ENCODE measurements at places on chromosomes 7 and 10.

GRCh38 chr7:226281-226895, 34.0 kb downstream of the FAM20C start:
- DNase-seq: no peak

DNA sequence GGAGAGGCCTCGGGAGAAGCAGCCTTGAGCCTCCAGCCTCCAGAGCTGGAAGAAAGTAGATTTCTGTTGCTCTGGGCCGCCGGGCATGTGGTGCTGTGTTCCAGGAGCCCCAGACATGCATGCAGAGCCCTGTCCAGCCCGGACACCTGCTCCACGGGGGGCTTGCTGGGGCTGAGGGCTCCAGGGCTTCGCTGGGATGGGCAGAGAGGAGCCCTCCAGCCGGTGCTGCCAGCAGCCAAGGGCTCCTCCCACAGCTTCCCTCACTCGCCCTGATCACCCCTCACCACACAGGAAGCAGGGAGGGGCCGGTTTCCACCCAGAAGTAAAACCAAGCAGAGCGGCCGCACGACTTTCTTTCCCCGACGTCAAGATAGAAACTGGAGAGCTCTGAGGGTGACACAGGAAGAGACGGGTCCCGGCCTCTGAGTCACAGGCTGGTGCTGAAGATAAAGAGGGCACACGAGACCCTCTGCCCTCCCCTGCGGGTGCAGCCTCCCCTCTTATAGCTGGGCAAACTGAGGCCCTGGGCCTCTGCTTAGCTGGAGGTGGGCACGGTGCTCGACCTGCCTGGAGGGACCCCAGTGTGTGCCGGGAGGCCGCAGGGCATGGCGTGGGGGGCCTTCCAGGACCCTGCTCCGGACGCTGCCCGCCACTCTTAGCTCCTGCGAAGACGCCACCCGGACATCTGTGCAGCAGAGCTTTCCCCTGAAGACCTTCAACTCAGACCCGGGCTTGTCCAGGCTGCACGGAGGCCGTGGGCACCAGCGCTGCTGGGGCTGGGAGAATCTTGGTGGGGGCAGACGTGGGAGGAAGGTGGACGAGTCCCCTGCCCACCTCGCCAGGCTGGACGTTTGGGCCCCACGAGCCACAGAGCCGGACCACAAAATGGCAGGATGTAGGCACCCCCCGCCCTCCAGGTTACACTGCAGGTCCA, 31.1 kb downstream of the ADAP1 start:
- peak; percentile 81 for DNase-seq

DNA sequence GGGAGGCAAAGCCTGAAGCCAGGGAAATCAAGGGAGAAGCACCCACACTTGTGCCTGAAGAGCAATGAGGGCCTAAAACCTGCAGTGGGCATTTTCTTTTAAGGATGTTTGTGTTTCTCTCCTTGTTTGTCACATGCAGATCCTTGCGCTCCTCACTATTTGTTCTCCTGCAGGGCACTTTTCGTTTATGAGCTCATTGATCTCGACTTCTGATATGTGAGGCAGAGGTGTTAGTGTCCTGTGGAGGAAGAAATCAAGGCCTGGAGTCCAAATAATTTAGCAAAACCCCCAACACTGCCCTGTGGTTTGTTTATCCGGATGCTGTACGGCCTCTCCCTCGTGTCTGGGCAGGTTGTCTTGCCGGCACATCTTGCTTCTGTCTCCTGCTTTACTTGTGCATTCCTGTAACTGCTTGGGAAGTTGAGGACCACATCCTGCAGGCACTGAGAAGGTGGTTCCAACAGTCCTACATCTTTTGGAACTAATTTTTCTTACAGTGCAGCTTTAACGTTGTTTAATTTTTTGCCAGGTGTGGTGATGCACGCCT, 13.7 kb downstream of the UBE3C start:
- DNase-seq: no peak

GRCh38 chr7:128948312-128948973, 10.7 kb downstream of the IRF5 start:
- no peak for DNase-seq

DNA sequence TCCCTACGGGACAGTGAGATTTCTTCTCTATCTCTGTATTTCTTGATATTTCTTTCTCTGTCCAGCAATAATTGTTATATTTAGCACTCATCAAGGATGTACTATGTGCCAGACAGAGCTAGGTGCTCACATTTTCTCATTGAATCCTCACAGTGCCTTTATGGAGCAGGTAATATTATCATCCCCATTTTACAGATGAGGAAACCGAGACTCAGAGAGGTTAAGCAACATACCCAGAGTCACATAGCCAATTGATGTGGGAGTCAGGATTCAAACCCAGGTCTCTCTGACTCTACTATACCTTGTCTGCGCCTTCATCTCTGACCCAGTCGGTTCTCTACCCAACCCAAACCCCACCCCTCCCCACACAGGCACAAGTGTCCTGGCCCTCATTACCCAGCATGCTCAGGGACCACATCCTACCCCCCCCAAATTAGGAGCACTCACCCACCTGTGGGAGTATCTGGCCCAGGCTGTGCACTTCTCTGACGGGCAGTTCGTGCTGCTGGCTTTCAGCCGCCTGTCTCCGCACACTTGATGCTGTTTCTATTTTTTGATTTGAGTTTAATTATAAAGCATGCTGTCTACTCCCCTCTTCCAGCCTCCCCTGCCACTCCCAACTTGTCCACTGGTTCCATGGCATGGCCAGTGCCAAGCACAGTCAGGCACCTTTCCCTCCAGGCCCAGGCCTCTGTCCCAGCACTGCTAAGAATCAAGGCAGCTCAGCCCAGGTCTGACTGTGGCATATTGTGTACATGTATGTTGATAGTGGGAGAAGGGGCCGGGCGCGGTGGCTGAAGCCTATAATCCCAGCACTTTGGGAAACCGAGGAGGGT, 9.8 kb upstream of the SAMD8 start:
- no peak for DNase-seq

DNA sequence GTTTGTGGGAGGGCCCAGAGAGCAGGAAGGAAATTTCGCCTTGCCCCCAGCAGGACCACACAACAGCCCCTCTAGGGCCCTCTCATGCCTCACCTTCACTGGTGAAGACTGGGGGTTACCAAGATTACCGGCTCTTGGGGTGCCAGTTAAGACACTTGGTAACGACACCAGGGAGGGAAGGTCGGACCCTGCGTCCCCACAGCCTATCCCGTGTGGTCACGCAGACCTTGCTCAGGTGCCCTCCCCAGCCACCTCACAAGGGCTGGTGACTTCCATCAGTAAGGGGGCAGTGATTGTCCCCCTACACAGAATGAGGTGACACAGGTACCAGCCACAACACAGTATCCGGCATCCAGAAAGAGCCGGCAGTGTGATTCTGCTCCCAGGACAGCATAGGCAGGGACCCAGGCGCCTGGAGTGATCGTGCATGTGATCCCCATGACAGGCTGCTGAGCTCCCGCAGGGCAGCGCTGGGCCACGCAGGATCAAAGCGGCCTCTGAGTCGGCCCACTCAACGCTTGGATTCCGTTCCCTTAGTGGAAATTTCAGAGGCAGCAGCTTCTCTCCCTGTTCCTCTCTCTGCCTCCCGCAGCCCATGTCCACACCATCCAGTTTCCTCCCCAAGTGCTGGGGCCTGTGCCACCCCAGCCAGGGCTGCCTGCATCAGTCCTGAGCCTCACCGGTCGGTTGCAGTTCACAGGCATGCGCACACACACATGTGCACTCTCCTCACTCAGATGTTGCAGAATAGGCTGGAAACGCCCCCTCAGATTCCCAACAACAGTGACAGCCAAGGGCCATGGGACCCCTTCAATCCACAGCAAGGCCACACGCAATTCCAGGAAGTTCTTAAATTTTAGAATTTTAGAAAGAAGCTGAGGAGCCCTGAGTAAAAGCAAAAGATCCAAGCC, 35.8 kb downstream of the CAMK2B start:
- no peak for DNase-seq

DNA sequence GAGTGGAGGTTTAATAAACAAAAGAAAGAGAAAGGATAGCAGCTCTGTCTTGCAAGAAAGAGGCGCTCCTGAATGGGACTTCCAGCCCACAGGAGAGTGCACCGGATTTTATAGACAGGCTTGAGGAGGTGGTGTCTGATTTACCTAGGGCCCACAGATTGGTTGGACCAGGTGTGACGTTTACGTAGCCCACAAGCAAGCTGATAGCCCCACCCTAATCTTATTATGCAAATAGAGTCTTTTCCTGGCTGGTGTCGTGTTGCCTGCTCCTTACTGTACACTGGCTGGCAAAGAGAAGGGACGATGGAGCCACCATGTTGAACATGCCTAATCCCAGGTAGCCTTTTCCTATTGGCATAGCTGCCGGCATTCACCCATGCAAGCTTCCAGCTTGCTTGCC, 319.7 kb upstream of the POM121L12 start:
- DNase-seq: no peak

Measured in stimulated activated CD4-positive, alpha-beta T cell treated with anti-CD3 and anti-CD28 coated beads, TNF-alpha, amount 100 ng/mL, for 1 hour (primary cell).